GM12892 (cell line): ENCODE measurements at places on chromosomes 16 and 17.

DNA sequence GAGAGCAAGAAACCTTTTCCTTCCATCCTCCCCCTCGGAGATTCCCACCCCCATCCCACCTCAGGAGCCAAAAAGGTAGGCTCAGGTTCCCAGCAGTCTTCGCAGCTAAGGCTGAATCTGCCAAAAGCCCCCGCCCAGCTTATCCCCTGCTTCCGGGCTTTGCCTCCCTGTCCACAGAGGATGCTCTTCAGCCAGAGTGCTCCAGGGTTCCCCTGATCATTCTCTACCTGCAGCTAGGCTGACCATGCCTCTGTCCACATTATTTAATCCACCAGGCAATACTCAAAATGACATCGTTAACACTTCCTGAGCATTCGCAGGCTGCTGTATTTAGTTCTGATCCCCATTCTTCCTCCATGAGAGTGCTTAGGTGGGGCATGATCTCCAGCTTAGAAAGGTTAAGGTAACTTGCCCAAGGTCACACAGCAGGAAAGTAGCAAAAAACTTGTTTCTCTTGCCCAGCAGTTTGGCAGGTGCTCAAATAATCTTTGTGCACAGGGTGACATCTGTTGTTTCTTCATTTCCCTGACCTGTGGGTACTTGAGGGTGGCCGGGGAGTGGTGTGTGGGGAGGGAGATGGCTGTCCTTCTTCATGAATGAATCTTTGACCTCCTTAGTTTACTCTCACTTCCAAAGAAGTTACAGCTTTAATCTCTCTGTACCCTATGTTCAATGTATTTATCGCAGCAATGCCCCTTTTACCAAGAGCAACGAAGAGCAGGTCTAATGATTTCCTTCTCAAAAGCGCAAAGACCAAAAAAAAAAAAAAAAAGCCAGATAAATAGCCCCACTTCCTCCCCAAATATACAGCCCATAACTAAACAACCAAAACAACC is 848 bp upstream of the TBKBP1 start:
- no peak for DNase-seq

GRCh38 chr16:29141586-29142324 is 156.9 kb downstream of the LAT start:
- no peak for DNase-seq

- no peak for DNase-seq
Observed at GRCh38 chr16:56669005-56669839, at the start of gene MT1H. Gene MT1H, plus strand, starts transcription at chr16:56669814. Its CDS starts 71 bp downstream, at chr16:56669885.

DNA sequence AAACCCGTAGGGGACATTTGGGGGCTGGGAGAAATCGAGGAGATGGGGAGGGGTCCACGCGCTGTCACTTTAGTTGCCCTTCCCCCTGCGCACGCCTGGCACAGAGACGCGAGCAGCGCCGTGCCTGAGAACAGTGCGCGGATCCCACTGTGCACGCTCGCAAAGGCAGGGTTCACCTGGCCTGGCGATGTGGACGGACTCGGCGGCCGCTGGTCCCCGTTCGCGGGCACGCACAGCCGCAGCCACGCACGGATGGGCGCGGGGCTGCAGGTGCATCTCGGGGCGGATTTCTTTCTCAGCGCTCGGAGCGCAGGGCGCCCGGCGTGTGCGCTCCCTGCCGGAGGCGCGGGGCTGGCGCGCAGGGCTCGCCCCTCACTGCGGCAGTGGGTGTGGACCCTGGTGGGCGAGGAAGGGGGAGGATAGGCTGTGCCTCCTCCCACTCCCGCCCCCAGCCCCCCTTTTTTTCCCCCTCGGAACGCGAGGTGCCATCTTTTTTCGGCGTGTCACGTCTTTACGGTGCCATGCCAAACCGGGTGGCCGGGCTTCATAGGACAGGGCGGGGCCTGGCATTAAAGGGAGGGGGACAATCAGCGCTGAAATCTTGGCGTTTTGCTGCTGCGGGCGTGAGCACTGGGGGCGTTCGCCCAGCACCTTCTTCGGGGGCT is 1.1 kb downstream of the MAPT start:
- no peak for DNase-seq

GRCh38 chr17:49741009-49741691 is 22.8 kb downstream of the FAM117A start:
- DNase-seq, result no peak

- no peak for DNase-seq
Observed at GRCh38 chr17:64503341-64503740, 2.7 kb downstream of the DDX5 start.

- no peak for DNase-seq
Observed at GRCh38 chr16:74739275-74739674, 35.3 kb downstream of the FA2H start.

DNA sequence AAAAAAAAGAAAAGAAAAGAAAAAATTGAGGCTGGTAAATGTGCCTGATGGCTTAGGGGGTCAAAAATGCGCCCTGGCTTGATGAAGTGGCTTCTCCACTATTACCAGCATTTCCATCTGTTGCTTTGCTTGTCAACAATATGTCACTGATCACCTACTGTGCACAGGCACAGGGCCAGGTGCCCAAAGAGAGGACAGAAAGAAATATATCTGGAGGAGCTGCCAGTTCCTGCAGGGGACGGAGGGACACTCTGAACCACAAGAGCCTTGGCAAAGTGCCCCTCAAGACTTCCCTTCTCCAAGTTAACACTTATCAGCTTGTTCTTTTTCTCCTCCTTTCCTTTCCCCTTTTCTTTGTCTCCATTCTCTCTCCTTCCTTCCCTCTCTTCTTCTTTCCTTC is 34.7 kb downstream of the GINS3 start:
- no peak for DNase-seq

DNA sequence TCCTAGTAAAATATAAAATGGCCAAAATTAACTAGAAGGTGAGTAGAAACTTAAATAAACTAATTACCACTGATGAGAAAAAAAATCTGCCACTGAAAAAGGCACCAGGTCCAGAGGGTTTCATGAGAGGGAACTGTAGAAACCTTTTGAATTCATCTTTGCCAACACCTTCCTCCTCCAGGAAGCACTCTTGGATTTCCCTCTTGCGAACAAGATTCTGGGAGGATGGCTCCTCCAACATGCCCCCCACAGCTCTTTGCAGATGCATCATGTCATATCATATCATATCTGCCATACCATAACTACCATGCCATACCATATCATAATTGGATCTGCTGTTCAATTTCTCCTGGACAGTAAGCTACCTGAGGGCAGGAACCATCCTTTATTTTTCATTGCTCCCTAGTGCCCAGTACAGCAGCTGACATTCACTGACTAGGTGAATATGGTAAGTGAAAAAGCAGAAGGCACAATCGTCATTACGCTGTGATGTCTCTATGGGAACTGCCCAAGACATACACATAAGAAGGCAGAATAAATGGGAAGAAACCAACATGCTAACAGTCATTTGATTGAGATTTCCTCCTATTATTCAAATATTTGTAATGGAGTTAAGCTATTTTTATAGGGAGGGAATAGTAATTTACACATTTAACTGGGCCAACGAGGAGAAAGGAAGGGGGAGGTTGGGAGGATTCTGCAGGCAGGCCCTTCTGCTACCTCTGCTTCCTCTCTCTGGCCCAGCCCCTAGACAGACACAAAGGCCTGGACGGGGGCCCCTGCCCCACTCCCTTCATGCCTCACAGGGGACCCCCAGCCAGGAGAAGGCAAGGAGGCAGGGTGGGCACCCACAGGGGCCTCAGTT is 110.1 kb upstream of the SMURF2 start:
- no peak for DNase-seq

GRCh38 chr16:86791287-86792035 is 213.1 kb downstream of the FOXL1 start:
- DNase-seq, result no peak

GRCh38 chr16:19718624-19718965 is 524 bp downstream of the IQCK start:
- no peak for DNase-seq

- no peak for DNase-seq
Observed at GRCh38 chr16:1492082-1492922, 858 bp upstream of the TELO2 start.

DNA sequence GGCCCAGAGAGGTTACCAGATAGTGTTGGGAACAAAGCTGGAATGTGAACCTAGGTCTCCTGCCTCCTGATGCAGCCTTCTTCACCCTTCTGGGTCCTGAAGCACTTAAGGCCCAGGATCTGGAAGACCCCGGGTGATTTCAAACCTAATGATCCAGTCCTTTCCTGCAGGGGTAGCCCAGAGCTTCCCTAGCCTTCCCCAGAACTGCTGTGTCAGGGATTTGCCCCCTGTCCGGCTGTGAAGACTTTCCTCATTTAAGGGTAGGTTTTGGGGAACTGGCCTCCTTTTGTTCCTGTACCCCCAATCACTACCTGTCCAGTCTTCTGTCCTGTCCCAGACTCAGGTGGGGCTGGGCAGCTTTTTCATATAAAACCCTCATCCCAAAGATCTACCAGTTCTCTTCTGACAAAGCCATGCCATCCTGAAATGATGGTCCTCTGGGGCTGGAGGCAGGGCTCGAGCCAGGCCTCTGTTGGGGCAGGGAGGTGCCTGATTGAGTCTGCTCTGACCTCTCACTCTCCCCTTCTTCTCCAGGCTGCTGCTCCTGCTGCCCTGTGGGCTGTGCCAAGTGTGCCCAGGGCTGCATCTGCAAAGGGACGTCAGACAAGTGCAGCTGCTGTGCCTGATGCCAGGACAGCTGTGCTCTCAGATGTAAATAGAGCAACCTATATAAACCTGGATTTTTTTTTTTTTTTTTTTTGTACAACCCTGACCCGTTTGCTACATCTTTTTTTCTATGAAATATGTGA is 1.3 kb downstream of the MT1X start:
- no peak for DNase-seq

DNA sequence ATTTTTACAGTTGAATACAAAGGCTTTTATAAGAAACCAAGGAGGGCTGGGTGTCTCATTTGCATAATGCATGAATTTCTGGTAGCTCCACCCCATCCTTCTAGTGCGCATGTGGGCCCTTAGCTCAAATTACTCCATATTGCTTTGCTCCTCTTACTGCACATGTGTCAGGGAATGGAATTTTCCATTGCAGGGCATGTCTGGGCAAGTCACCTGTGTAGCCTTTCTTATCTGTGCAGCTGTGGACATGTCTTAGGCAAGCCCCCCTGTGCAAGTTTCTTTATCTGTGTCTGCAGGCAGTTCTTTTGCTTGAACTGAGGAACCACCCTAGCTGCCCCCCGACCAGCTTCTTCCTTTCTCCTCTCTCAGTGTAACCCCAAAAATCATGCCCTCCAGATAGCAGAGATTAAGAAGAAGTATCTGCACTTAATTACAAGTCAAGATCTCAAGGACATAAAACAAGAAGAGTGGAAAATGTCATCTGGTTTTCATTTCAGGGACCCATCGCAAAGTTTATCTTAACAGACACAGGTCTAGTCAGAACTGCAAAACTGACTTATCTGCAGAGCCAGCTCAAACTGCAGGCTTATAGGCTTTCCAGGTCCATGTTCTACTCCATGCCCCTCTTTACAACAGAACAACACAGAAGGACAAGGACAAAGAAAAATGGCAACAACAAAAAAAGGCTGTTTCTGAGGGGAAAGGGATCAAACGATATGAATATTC is 137.9 kb upstream of the HS3ST4 start:
- DNase-seq, result no peak

GRCh38 chr17:4479340-4479981 is 19.2 kb upstream of the SPNS2 start:
- no peak for DNase-seq

DNA sequence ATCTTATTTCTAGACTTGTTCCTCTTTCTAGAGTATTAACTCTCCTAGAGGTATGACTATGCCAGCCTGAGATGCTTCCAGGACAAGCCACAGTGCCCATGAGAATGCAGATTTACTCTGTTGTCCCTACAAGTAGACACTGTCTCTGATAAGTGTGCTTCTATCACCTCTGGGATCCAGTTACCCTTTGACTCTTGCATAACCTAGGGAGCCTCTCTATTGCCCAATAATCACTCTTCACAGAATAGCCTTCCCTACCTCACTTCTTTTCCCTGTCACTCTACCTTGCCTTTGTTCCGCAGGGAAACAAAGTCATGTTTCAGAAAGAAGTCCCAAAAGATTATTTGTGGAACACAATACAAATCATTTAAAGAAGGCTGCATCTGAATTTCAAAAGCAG is 1.6 kb upstream of the KRT34 start:
- DNase-seq, result no peak

DNA sequence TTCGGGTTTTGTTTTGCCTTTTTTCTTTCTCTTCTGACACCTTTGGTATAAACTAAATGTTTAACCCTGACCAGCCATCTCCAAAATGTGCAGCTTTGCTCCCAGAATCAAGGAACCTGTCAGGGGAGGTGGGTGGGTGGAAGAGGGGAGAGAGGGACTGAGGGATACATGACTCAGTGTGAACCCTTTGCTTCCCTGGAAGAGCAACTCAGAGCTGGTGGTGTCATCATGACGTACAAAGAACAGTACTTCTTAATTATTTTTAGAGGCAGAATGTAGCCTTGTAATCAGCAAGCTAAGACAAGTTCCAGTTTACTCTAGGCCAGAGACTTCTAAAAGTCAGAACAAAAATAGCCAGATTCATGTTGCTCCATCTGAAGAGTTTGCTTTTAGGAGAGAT is 119.6 kb upstream of the HAS3 start:
- no peak for DNase-seq

- DNase-seq, result no peak
Observed at GRCh38 chr17:46817151-46817900, 1.2 kb downstream of the WNT3 start.

DNA sequence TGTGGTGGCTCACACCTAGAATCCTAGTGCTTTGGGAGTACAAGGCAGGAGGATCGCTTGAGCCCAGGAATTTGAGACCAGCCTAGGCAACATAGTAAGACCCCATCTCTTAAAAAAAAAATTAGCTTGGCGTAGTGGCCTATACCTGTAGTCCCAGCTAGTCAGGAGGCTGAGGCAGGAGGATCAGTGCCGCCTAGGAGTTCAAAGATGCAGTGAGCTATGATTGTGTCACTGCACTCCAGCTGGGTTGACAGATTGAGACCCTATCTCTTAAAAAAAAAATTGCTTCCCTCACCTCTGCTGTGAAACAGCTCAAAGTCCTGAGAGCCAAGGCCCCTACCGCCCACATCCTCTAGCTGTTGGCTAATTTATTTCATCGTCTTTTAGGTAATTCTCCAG is 10.2 kb downstream of the NDE1 start:
- DNase-seq, result no peak

GRCh38 chr17:79812353-79813258 is 15.7 kb upstream of the CBX8 start:
- DNase-seq, result no peak

- no peak for DNase-seq
Observed at GRCh38 chr16:9820476-9821246, 361.6 kb downstream of the GRIN2A start.

- no peak for DNase-seq
Observed at GRCh38 chr16:87696726-87697125, 69.1 kb downstream of the KLHDC4 start.

- DNase-seq, result no peak
Observed at GRCh38 chr16:50719401-50720337, 22.2 kb upstream of the CYLD start.

- no peak for DNase-seq
Observed at GRCh38 chr17:74082886-74083285, 120.6 kb upstream of the RPL38 start.

GRCh38 chr16:24976971-24977677 is 38.0 kb downstream of the ARHGAP17 start:
- DNase-seq, result no peak
